Astrocyte (in vitro differentiated cells and primary cell): ENCODE measurements at places on chromosomes 12 and 14. TPM values are rescaled to one million over a fixed set of nuclear protein-coding genes. Genes with fewer than 3 reads are reported as not detected.

- H3K4me1 ChIP-seq: peaks cover 11% of the 10 kb centered on the region
- no peaks in the 10 kb centered on the region for H3K27me3 ChIP-seq
- peak; percentile 81 for DNase-seq
- H3K36me3 ChIP-seq: no peaks in the 10 kb centered on the region
Measured at GRCh38 chr12:115375186-115375991, 691.4 kb upstream of the TBX3 start.

- no peak overlapping the region for H3K27ac ChIP-seq
- H3K4me3 ChIP-seq: no peak overlapping the region
- no peaks in the 10 kb centered on the region for H3K27me3 ChIP-seq
- H3K36me3 ChIP-seq: no peaks in the 10 kb centered on the region
Measured at GRCh38 chr12:107598906-107599305, 86.7 kb upstream of the PWP1 start.

DNA sequence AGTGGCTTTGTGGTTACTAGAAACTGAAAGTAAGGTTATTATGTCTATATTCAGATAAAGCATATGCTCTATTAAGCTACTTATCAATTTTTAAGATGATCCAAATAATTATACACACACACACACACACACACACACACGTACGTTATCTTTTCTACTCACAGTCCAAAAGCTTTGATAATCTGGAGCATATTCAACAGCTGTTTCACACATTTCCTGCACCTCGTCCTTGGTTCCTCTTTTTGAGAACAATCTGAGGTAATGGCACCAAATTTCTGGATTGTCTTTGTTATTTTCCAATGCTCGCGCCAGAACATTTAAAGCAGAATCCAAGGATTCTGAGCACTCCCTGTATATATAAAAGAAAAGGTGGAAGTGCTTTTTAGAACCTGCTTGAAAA, 37.5 kb downstream of the ZFC3H1 start:
- H3K27ac ChIP-seq: peak overlapping the region; percentile 32
- no peak for DNase-seq
- peaks cover 83% of the 10 kb centered on the region for H3K36me3 ChIP-seq

DNA sequence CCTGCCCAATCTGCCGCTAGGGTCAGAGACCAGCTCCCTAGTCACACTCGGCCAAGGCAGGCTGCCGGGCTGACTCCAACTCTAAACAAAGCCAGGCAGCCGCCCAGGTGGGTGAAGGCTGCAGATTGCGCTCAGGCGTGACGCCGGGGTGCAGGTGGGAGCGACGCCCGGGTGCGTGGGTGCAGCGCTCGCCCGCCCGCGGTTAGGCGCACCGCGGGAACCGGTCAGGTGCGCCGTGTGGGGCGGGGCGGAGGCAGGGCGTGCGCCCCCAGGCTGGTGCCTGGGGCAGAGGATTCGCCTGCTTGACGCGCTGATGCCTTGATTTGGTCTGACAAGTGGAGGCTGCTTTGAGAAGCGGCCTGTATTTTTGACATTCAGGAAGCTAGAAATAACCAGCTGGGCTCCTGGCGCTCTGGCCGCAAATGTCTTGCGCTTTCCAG, 126.7 kb upstream of the HIF1A start:
- peak overlapping the region; percentile 80 for H3K27ac ChIP-seq
- no peaks in the 10 kb centered on the region for H3K27me3 ChIP-seq
- no peak for DNase-seq
- H3K4me1 ChIP-seq: peaks cover 74% of the 10 kb centered on the region

DNA sequence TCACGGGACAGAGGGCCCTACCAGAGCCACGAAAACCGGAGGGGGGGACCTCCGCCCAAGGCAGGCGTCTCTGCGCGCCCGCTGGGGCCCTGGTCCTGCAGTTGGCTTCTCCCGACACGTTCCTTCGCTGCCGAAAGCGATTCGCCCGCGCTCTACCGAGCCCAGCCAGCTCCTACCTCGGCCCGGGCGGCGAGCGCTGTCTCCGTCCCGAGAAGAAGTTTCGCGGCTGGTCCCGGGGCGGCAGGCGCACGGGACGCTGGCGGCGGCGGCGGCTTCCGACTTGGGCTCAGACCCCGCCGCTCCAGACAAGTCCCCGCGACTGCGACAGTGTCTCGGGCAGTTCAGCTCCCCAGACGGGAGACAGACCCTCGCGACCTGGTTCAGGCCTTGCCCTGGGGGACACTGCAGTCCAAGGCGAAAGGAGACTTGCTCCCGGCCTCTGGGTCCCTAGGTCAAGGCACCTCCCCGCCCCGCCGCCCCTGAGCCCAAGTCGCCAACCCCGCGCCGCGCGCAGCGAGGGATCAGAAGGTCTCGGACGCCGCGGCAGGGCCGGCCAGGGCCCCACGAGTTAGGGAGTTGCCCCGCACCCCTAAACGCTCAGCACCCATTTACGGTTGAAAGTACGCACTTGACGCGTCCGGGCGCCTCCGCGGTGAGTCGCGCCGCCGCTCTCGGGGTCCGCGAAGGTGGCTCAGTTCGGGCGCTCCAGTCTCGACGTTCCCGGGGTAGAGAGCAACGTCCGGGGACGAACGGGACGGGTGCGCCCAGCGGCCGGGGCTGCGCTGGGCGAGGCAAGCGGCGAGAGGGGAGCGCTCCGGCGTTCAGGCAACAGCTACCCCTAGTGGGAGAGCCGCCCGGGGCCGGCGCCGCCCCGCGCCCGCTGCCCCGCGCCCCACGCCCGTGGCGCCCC, 1.4 kb upstream of the DIO3 start:
- peaks cover 2% of the 10 kb centered on the region for H3K4me1 ChIP-seq
- no peak overlapping the region for H3K4me3 ChIP-seq

- H3K36me3 ChIP-seq: no peaks in the 10 kb centered on the region
- no peak overlapping the region for H3K4me3 ChIP-seq
- H3K27me3 ChIP-seq: no peaks in the 10 kb centered on the region
Measured at GRCh38 chr12:28268608-28269229, 78.5 kb downstream of the CCDC91 start.

DNA sequence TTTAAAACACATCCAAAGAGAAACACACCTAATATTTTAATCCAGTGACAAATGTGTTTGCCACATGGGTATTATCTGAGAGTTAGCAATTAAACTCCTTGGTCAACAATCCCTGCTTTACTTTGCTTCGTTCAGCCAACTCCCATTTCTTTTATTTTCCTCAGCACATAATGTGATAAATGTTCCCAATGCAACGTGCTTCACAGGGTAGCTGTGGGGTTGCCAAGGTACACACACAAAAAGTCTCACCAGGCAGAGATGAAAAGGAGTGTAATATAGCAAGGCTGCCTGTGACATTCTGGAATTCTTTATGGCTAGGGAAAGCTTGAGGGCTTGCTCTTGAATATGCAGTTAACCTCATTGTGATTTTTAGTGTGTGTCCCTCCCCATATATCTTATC, 208.0 kb upstream of the DIO2 start:
- no peak overlapping the region for H3K27ac ChIP-seq
- H3K27me3 ChIP-seq: no peaks in the 10 kb centered on the region
- H3K4me3 ChIP-seq: no peak overlapping the region
- DNase-seq: peak; percentile 56
- H3K36me3 ChIP-seq: no peaks in the 10 kb centered on the region
- H3K4me1 ChIP-seq: no peaks in the 10 kb centered on the region

DNA sequence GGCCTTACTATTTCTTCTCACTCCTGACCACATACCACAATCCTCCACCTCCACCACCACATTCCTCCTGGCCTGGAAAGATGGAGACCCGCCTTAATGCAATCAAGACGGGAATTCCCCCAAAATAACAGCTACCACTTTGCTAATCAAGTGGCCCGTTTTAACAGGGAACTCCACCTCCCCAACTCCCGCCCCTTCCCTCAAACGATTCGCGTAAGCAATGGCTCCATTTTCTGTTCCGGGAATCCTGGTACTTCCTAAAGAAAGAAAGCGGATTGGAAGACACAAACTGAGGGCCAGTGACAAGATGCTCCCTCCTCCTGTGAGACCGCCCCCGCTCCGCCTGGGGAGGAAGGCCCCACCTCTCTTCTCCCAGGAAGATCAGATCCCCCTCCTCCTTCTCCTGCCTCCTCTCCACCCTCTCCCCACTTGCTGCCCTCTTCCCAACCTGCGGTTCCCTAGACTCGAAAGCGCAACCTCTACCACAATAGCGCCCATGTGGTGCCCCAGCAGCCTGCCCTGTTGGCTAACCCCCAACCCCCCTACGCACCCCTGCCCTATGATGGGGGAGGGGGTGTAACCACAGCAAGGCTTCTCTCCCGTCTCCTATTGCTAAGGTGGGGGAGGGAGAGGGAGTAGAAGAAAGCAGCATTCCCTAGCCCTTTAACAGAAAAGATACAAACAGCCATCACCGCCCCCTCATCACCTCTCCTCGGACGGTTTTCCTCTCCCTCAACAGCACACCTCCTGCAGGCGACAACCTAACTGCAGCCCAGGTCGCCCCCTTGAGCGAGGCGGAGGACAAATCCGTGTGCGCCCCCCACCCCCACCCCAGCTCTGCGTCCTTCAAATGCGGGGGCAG, 777 bp downstream of the ARF3 start:
- H3K4me1 ChIP-seq: peaks cover 15% of the 10 kb centered on the region
- H3K27ac ChIP-seq: peak overlapping the region; percentile 74
- peak; percentile 98 for DNase-seq
- peaks cover 3% of the 10 kb centered on the region for H3K27me3 ChIP-seq

- H3K27ac ChIP-seq: no peak overlapping the region
- no peaks in the 10 kb centered on the region for H3K4me1 ChIP-seq
- no peaks in the 10 kb centered on the region for H3K36me3 ChIP-seq
- no peak overlapping the region for H3K4me3 ChIP-seq
Measured at GRCh38 chr12:41304526-41304925, 116.4 kb downstream of the PDZRN4 start.

- peak; percentile 4 for DNase-seq
- H3K36me3 ChIP-seq: no peaks in the 10 kb centered on the region
- no peak overlapping the region for H3K27ac ChIP-seq
- no peaks in the 10 kb centered on the region for H3K27me3 ChIP-seq
- no peak overlapping the region for H3K4me3 ChIP-seq
Measured at GRCh38 chr14:26138764-26139445, 458.9 kb downstream of the NOVA1 start.

GRCh38 chr12:50642761-50643160, 121.1 kb upstream of the ATF1 start:
- H3K27me3 ChIP-seq: no peaks in the 10 kb centered on the region
- H3K36me3 ChIP-seq: no peaks in the 10 kb centered on the region
- no peak overlapping the region for H3K27ac ChIP-seq
- no peak for DNase-seq
- peaks cover 23% of the 10 kb centered on the region for H3K4me1 ChIP-seq
- no peak overlapping the region for H3K4me3 ChIP-seq

DNA sequence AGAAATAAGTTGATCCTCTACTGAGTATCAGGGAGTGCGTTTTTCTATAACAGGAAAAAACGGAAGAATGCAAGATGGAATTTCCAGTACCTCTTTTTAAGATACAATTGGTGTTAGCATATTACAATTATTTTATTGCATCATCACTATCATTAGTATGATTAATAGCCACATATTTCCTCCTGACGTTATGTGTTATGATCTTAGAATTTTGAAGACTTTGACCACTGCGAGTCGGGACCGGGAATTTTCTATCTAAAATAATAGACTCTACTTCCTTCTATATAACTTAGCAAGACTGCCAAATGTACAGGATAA, 679 bp upstream of the SAV1 start:
- no peaks in the 10 kb centered on the region for H3K36me3 ChIP-seq
- H3K4me1 ChIP-seq: peaks cover 9% of the 10 kb centered on the region
- DNase-seq: no peak
- peak overlapping the region; percentile 85 for H3K4me3 ChIP-seq
- peak overlapping the region; percentile 91 for H3K27ac ChIP-seq

GAS2L3 gene
- 3.4 and 5.2 TPM in 2 replicates for total RNA-seq

EXD2 gene
- 28.7 and 30.7 TPM in 2 replicates for total RNA-seq

SCNN1A gene
- 0.94 and 1.3 TPM in 2 replicates for total RNA-seq

ANO2 gene
- 0.17 and 0.93 TPM in 2 replicates for total RNA-seq

HHIPL1 gene
- 0.86 and 1.1 TPM in 2 replicates for total RNA-seq

HRK gene
- total RNA-seq: 1.3 and 2.1 TPM in 2 replicates

CD9 gene
- 46.0 and 52.2 TPM in 2 replicates for total RNA-seq

NR2C1 gene
- total RNA-seq: 44.3 and 46.3 TPM in 2 replicates
